ENCODE measurements at places on chromosomes 3 and 15. TPM values are rescaled to one million over a fixed set of nuclear protein-coding genes. Genes with fewer than 3 reads are reported as not detected.

GRCh38 chr3:109553591-109554371 is 216.4 kb upstream of the DPPA4 start:
- no peak for DNase-seq
- H3K27ac ChIP-seq = no peak overlapping the region
- no peaks in the 10 kb centered on the region for H3K27me3 ChIP-seq
- no peaks in the 10 kb centered on the region for H3K36me3 ChIP-seq
- no peak overlapping the region for H3K4me3 ChIP-seq
- H3K4me1 ChIP-seq = peaks cover 3% of the 10 kb centered on the region

DNA sequence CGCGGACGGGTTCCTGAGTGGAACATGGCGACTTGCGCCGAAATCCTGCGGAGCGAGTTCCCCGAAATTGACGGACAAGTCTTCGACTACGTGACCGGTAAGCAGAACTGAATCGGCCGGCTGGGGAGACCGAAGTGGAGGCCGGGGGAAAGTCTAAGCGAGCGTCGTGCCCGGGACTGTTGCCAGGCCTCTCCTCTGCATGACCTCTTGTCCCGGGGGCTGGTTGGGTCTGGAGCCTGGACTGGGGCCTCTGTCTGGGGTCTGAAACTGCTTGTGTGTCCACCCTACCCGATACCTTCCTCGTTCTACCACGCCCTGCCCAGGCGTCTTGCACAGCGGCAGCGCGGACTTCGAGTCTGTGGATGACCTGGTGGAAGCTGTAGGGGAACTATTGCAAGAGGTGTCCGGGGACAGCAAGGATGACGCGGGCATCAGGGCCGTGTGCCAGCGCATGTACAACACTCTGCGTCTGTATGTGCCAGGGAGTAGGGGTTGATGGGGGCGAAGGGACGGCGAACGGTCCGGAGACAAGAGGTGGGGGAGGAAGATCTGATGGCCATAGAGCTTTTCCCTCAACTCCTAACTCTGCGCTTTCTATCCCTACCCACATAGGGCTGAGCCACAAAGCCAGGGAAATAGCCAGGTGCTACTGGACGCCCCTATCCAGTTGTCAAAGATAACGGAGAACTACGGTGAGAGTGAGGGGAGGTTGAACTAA is at the start of gene ABCF3:
Gene ABCF3 (plus strand): TSS at position 16 of the 718 bp plus-strand sequence. CDS start 9 bp downstream, at position 25.
- H3K4me3 ChIP-seq = peak within 1 kb of the TSS; percentile 97
- no peak for DNase-seq
- H3K36me3 ChIP-seq = peaks cover 31% of the 10 kb centered on the region
- no peaks in the 10 kb centered on the region for H3K27me3 ChIP-seq
- peak within 1 kb of the TSS; percentile 93 for H3K27ac ChIP-seq

- no peak for DNase-seq
- no peaks in the 10 kb centered on the region for H3K27me3 ChIP-seq
- H3K4me3 ChIP-seq = no peak overlapping the region
- peaks cover 30% of the 10 kb centered on the region for H3K36me3 ChIP-seq
- H3K4me1 ChIP-seq = peaks cover 3% of the 10 kb centered on the region
Observed at GRCh38 chr3:50015918-50016317, 72.8 kb upstream of the RBM5 start.

GRCh38 chr3:114144909-114145688 is 33.8 kb downstream of the DRD3 start:
- H3K4me1 ChIP-seq = no peaks in the 10 kb centered on the region
- no peak overlapping the region for H3K27ac ChIP-seq
- no peaks in the 10 kb centered on the region for H3K27me3 ChIP-seq
- no peaks in the 10 kb centered on the region for H3K36me3 ChIP-seq
- DNase-seq = peak; percentile 7

GRCh38 chr15:65631503-65631902 is 9.8 kb downstream of the SLC24A1 start:
- no peaks in the 10 kb centered on the region for H3K36me3 ChIP-seq
- H3K4me1 ChIP-seq = peaks cover 14% of the 10 kb centered on the region
- no peaks in the 10 kb centered on the region for H3K27me3 ChIP-seq
- DNase-seq = no peak
- H3K27ac ChIP-seq = no peak overlapping the region

GRCh38 chr3:14957153-14957552 is 9.8 kb downstream of the NR2C2 start:
- H3K36me3 ChIP-seq = peaks cover 26% of the 10 kb centered on the region
- DNase-seq = no peak
- H3K4me1 ChIP-seq = peaks cover 57% of the 10 kb centered on the region
- no peak overlapping the region for H3K27ac ChIP-seq

DNA sequence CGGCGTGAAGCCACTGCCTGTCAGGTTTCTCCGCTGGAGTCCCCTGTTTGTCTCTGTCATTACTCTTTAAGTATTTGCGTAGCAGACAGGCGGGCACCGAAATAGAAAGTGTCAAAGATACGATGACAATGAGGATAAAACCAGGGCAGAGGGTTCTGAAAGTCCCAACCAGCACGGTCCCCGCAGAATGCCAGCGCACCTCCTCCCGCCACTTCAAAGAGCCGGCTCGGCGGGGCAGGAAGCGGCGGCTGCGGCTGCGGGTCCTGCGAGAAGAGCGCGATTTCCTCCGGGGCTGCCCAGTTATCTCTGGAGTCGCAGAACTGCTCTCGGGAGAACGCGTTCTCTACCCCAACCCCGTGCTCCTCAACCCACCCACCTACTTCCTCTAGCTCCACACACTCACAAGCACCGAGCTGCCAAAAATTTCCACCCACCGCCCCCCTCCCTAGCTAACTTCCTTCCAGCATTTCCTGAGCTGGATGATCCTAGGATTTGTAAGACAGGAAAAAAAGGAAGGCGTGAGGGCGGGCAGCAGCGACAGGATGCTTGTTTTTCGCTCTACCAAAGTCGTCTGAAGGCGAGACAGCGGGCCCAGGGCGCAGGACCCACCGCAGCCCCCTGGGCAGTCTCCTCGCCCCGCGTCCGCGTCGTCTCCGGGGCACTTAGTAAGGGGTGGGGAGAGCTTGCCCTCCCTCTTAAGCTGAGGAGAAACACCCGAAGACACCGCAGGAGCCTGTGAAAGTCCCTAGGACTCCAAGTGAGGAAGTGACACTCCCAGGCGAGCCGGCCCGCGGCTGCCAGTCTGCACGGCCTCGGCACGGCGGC is at the start of gene ARHGAP31:
Gene ARHGAP31 (plus strand): TSS at position 513 of the 825 bp plus-strand sequence. CDS start 522 bp downstream, outside the sequence.
- H3K27ac ChIP-seq = peak within 1 kb of the TSS; percentile 94
- peaks cover 49% of the 10 kb centered on the region for H3K4me1 ChIP-seq
- H3K36me3 ChIP-seq = peaks cover 11% of the 10 kb centered on the region
- no peaks in the 10 kb centered on the region for H3K27me3 ChIP-seq

GRCh38 chr3:68256635-68257223 is 602.3 kb upstream of the SUCLG2 start:
- H3K27me3 ChIP-seq = no peaks in the 10 kb centered on the region
- no peaks in the 10 kb centered on the region for H3K36me3 ChIP-seq

GRCh38 chr15:58594898-58595297 is 154.6 kb downstream of the ADAM10 start:
- H3K27ac ChIP-seq = no peak overlapping the region
- H3K4me1 ChIP-seq = peaks cover 18% of the 10 kb centered on the region
- peaks cover 31% of the 10 kb centered on the region for H3K36me3 ChIP-seq
- no peak overlapping the region for H3K4me3 ChIP-seq

DNA sequence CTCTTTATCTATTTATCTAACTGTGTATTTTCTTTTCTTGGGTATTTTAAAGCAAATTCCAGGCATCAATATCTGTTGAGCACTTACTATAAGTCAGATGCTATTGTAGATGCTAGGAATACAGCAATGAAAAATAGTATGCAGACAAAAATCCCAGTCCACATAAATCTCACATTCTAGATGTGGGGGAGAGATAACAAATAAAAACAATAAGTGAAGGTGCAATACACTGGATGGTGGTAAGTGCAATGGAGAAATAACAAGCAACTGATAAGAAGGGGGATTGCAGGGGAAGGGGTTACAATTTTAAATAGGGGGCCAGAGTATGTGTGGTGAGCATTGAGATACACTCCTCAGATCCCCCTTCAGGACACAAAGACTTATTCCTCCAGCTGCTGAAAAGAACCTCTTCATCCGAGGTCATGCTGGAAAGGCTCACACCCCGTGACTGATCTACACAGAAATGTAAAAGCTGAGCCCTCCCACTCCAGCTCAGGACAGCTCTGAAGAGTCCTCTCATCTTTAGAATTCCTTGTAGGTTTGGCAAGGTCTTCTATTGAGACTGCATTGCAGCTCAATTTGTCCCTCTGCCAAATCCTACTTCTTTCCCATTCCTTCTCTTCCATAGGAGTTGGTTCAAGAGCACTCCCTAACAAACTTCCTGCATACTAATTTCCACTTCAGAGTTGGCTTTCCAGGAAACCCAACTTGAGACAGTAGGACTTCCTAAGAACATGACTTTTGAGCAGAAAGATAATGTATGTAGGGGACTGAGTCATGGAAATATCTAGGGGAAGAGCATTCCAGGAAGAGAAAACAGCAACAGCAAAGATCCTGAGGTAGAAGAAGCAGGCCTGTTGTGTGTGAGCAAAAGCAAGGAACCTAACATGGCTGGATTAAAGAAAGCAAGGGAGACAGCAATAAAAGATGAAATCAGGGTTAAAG is 8.1 kb upstream of the SCG3 start:
- no peak overlapping the region for H3K27ac ChIP-seq
- H3K4me3 ChIP-seq = no peak overlapping the region
- H3K4me1 ChIP-seq = no peaks in the 10 kb centered on the region
- no peaks in the 10 kb centered on the region for H3K36me3 ChIP-seq
- DNase-seq = no peak
- H3K27me3 ChIP-seq = peaks cover 15% of the 10 kb centered on the region

GRCh38 chr3:150451329-150452048 is 43.4 kb downstream of the TSC22D2 start:
- H3K4me3 ChIP-seq = no peak overlapping the region
- no peaks in the 10 kb centered on the region for H3K27me3 ChIP-seq
- no peak overlapping the region for H3K27ac ChIP-seq
- peaks cover 22% of the 10 kb centered on the region for H3K4me1 ChIP-seq
- H3K36me3 ChIP-seq = peaks cover 6% of the 10 kb centered on the region

- H3K27ac ChIP-seq = no peak overlapping the region
- peaks cover 21% of the 10 kb centered on the region for H3K36me3 ChIP-seq
Observed at GRCh38 chr3:57569859-57570450, 13.9 kb downstream of the PDE12 start.

DNA sequence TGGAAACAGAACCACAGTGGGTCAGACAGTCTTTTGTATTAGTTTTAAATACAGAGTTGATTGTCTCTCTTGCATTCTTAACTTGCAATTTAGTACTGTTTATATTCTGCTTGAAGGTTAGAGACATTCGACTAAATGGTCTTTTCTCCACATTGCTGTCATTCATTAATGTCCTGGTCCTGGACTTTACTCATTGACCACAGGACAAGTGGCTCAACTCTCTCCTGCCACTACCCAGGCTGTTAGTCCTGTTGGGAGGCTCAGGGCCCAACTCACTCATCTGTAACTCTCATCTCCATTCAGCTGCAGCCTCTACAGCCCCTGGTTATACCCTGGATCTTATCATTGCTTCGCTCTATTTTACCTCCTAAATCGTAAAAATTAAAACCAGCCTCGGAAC is 427.4 kb downstream of the LPP start:
- H3K4me1 ChIP-seq = peaks cover 24% of the 10 kb centered on the region
- no peak for DNase-seq

DNA sequence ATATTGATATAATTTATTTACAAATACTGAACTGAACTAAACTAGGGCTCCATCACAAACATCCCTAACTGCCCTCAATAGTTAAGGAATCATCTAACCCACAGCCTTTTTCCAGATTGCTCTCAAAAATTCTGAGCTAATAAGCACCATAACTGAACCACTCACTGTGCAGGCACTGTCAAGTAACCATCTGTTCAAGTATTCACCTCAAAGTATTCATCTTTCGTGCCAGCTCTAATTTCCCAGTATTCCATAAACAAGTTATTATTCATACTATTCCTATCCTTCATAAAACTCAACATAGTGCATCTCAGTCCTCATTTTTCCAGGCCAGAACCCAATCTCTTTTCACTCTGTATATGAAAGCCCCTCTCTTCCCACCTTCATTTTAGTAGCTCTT is 41.1 kb downstream of the THBS1 start:
- DNase-seq = no peak
- peaks cover 22% of the 10 kb centered on the region for H3K36me3 ChIP-seq
- no peak overlapping the region for H3K4me3 ChIP-seq
- peaks cover 42% of the 10 kb centered on the region for H3K4me1 ChIP-seq

- H3K36me3 ChIP-seq = no peaks in the 10 kb centered on the region
- H3K27me3 ChIP-seq = peaks cover 6% of the 10 kb centered on the region
- H3K4me1 ChIP-seq = peaks cover 2% of the 10 kb centered on the region
- no peak overlapping the region for H3K4me3 ChIP-seq
Observed at GRCh38 chr3:53813876-53814275, 32.3 kb downstream of the CHDH start.

- H3K27ac ChIP-seq = no peak overlapping the region
- peaks cover 4% of the 10 kb centered on the region for H3K4me1 ChIP-seq
Observed at GRCh38 chr3:179953993-179954870, 82.5 kb downstream of the PEX5L start.

DNA sequence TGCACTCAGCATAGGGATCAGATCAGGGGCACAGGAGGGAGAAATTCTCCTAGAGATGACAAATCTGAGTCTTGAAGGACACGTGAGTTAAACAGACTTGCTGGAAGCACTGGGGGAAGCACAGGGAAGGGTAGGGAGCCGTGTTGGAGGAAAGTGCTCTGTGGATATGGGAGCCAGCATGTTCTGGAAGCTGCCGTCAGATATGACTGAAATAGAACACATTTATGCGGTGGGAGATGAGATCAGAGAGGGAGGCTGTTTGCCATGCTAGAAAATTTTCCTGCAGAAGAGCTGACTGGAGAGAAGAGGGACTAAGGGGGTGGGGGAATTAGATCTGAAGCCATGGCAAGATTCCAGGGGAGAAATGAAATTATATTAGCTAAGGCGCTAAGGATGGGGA is 1.8 kb downstream of the TAMM41 start:
- H3K27ac ChIP-seq = peak overlapping the region; percentile 67
- H3K4me1 ChIP-seq = peaks cover 29% of the 10 kb centered on the region
- DNase-seq = no peak
- peaks cover 41% of the 10 kb centered on the region for H3K36me3 ChIP-seq

DNA sequence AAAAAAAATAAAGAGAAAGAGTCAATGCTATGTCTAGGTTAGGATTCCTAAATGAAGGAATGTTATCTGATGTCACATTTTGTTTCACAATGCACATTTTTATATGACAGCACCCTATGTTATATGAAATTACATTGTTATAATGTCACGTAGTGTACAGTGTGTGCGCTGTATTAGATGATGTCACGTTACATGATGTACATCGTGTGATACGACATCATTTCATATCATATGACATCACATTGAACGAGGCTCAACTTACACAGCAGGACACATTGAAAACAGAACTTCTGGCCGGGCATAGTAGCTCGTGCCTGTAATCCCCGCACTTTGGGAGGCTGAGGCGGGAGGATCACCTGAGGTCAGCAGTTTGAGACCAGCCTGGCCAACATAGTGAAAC is 150.0 kb downstream of the OCA2 start:
- H3K27me3 ChIP-seq = no peaks in the 10 kb centered on the region
- H3K4me3 ChIP-seq = no peak overlapping the region
- no peak overlapping the region for H3K27ac ChIP-seq
- no peak for DNase-seq
- H3K4me1 ChIP-seq = no peaks in the 10 kb centered on the region
- H3K36me3 ChIP-seq = no peaks in the 10 kb centered on the region

GRCh38 chr15:91465696-91466095 is 365.6 kb downstream of the SV2B start:
- H3K4me1 ChIP-seq = peaks cover 24% of the 10 kb centered on the region
- no peak for DNase-seq
- peaks cover 4% of the 10 kb centered on the region for H3K36me3 ChIP-seq
- no peak overlapping the region for H3K27ac ChIP-seq
- H3K27me3 ChIP-seq = no peaks in the 10 kb centered on the region
- H3K4me3 ChIP-seq = no peak overlapping the region

Gene GABRR3
- not detected for total RNA-seq

Gene HTR3E
- total RNA-seq = not detected

Gene GPR160
- 9.6 TPM for total RNA-seq

Gene CHRNB4
- not detected for total RNA-seq

Gene ESYT3
- 0.21 TPM for total RNA-seq

Gene CSPG5
- total RNA-seq = 0.54 TPM

Gene SH3GL3
- not detected for total RNA-seq

Gene CCR5
- 0.08 TPM for total RNA-seq

Gene FANCD2OS
- not detected for total RNA-seq

Measured in activated naive CD8-positive, alpha-beta T cell treated with anti-CD3 and anti-CD28 coated beads for 36 hours (primary cell).